ENCODE measurements at places on chromosomes 2 and 18.

GRCh38 chr18:9757827-9758621 lies 49.9 kb downstream of the RAB31 start:
- DNase-seq: no peak

- no peak for DNase-seq
Observed at GRCh38 chr2:8315531-8316165, 366.2 kb upstream of the ID2 start.

- peak; percentile 73 for DNase-seq
Observed at GRCh38 chr18:26548415-26549262, at the start of gene KCTD1. TSS of gene KCTD1 (minus strand) at chr18:26548553. CDS start at chr18:26548536, 17 bp downstream.

- no peak for DNase-seq
Observed at GRCh38 chr2:147420517-147420916, 424.3 kb upstream of the ACVR2A start.

DNA sequence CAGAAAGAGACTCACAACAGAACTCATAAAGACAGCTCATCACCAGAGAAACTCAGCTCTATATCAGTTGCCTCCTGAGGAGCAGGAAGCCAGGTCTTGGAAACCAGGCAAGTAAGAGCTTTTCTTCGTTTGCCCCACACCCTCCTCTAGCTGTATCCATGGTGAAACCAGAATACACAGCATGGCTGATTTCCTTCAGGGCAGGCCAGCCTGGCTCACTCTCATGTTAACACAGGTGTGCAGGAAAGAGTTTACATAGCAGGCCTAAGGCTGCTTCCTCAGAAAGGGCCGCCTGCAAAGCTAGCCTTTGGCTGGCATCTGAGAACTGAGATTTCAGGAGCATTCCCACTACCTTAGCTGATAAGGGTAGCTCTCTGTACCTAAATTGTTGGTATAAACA lies 65.7 kb downstream of the KLHL14 start:
- DNase-seq: no peak

All from CD4-positive, alpha-beta T cell treated with Interleukin-1 beta for 1 hour (primary cell).